ENCODE measurements at places on chromosomes 6 and 20. TPM values are rescaled to one million over a fixed set of nuclear protein-coding genes. Genes with fewer than 3 reads are reported as not detected.

Gene OPN5
- 12.1 TPM for total RNA-seq

Gene FAM120B
- 48.3 TPM for total RNA-seq

Gene HCRTR2
- not detected for total RNA-seq

Gene VWA7
- total RNA-seq = 0.74 TPM

Gene MUC22
- total RNA-seq = not detected

Gene MAS1
- total RNA-seq = not detected

Gene HLA-G
- 0.41 TPM for total RNA-seq

Gene COL11A2
- total RNA-seq = 127 TPM

Gene BNIP5
- not detected for total RNA-seq

Gene FUCA2
- total RNA-seq = 31.0 TPM

Gene SLC12A5
- 8.8 TPM for total RNA-seq

Gene EEF1A2
- 0.31 TPM for total RNA-seq

Gene GINM1
- 32.2 TPM for total RNA-seq

Gene TNXB
- total RNA-seq = 7.5 TPM

DNA sequence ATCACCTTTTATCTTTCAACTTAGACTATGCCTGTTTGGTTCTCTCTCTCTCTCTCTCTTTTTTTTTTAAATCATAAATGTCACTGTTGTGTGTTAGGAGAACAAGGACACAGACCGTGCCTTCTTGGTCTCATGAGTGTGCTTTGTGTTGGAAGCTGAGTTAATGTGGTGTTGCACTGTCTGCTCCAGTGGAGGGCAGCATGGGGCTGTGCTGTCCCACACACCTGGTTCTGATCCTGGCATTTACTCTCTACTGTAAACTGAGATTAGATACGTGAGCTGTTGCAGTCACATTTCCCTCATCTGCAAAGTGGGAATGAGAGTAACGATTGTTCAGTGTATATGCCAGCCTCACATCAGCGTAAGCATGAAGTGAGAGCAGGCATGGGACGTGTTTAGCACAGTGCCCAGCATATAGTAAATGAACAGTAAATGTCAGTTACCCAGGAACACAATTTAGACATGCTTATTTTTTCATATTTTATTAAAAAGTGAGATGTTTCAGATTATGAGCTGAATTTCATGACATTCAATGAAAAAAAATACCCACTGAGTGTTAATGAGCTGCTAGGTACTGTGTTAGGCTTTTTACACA is 161.1 kb downstream of the FARS2 start:
- peak; percentile 53 for DNase-seq

DNA sequence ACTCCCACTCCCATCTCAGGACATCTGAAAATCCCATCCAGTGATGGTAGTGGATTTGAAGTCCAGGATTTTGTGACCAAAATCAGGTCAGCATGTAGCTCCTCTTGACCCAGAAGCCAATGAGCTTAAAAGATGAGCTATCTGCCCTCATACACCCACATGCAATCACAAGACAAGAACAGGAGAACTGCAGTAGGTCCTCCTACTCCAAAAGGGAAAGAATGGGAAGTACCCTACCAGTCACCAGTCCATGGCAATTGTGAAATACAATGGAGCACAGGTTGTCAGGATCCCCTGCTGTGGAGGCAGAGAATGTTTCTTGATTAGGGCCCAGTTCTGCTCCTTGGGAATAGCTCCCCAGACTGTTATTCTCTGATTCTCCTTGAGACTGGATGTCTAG is 347.3 kb upstream of the CNR1 start:
- no peak for DNase-seq

GRCh38 chr6:37218511-37218910 is 39.1 kb upstream of the TBC1D22B start:
- DNase-seq = no peak

- no peak for DNase-seq
These were observed 46.9 kb downstream of the CPXM1 start for GRCh38 chr20:2753461-2754040.

- DNase-seq = no peak
These were observed 69.4 kb downstream of the KCNQ5 start for GRCh38 chr6:72691249-72691648.

- DNase-seq = no peak
These were observed 79.8 kb upstream of the KIF25 start for GRCh38 chr6:167917551-167918154.

- DNase-seq = no peak
These were observed 209.7 kb downstream of the SMOC2 start for GRCh38 chr6:168650671-168651111.

DNA sequence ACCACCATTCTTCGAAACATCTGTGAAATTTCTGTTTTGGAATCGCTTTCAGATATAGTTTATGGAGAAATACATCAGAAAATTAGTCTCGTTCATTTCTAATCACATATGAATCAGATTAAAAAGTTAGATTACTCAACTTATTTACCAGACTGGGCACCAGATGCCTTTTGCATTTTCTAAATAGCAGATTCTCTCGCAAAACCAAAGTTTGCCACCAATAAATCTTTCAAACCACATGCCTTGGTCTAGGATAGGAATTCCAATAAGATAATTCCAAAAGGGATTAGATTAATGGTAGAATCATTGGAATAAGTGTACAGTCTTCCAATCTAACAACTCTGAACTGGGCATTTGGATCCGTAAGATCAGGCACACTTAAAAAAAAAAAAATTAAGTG is 160.4 kb upstream of the TAB2 start:
- no peak for DNase-seq

DNA sequence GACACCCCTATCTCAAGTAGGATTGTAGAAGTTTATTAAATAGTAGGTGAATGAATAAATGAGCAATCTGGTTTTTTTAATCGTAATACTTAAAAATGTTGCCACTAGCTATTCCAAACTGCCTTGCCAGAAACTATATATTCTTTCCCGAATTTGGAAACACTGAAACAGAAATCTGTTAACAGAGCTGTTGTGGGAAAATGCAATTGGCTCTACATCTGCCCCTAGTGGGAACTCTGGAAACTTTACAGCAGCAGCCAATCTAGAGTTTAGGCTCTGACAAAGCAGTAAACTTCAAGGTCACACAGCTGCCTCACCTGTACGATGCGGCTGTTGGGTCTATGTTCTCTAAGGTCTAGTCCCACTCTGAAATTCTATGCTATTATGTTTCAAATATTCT is 41.7 kb downstream of the SYNE1 start:
- no peak for DNase-seq

DNA sequence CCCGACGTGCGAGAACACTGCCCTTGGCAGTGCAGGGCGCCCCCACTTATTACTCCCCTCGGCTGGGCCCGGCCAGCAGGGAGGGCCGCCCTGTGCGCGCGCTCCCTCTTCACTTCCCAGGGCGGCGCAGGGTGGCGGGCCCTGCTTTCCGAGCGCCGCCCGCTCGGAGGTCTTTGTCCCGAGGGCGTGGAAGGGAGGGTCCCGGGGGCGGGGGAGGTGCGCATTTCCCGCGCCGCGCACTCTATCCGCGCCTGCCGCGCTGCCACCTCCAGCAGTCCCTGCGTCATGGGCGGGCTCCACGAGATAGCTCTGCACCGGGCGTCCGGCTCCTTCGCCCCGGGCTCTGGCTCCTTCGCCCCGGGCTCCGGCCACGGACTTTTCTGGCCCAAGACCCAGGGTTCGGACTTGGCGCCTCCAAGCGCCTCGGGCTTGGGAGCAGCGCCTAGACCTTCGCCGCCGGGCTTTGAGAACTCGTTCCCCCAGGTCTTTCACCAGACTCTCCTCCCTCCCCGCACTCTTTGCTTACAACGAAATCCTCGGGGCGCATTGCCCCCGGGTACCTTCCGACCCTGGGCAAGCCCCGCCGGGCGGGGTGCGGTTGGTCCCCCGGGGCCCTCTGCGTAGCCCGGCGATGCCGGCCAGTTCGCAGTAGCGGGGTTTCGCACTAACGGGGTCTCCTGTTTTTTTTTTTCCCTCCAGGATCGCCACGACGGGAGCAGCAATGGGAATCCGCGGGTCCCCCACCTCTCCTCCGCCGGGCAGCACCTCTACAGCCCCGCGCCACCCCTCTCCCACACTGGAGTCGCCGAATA is 1.6 kb downstream of the TFAP2C start:
- DNase-seq = peak; percentile 44

GRCh38 chr6:25449774-25450173 is 170.6 kb downstream of the CARMIL1 start:
- DNase-seq = no peak

DNA sequence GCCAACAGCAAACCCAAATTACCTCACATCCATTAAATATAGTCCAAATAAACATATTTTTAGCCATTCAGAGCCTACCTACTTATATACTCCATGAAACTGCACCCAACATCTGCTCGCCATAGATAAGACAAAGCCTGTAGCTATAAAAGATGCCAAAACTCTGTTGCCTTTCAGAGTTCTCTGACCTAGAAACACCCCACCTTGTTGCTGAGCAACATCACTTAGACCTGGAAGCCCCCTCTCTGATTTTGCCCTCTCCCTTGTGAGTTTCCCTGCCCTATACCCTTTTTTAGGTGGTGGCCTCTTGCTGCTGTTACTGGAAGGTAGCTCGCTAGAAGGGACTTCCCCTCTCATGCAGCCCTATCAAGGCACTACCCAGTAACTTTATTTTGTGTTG is 27.7 kb upstream of the FBXL4 start:
- no peak for DNase-seq

Data from endothelial cell (in vitro differentiated cells).